Hepatocyte (in vitro differentiated cells): ENCODE measurements at places on chromosomes 3 and 15. TPM values are rescaled to one million over a fixed set of nuclear protein-coding genes. Genes with fewer than 3 reads are reported as not detected.

Gene IL20RB
- 0.48 and 0.50 TPM in 2 replicates for total RNA-seq

Gene SERPINI2
- not detected in 2 replicates for total RNA-seq

Gene PIF1
- 0.76 and 1.5 TPM in 2 replicates for total RNA-seq

Gene TMEM115
- total RNA-seq: 49.3 and 63.0 TPM in 2 replicates

- no peaks in the 10 kb centered on the region for H3K36me3 ChIP-seq
- peak overlapping the region; percentile 70 for H3K27ac ChIP-seq
- H3K4me1 ChIP-seq: no peaks in the 10 kb centered on the region
- DNase-seq: no peak
Observed at GRCh38 chr3:55474213-55474632, 12.9 kb downstream of the WNT5A start.

DNA sequence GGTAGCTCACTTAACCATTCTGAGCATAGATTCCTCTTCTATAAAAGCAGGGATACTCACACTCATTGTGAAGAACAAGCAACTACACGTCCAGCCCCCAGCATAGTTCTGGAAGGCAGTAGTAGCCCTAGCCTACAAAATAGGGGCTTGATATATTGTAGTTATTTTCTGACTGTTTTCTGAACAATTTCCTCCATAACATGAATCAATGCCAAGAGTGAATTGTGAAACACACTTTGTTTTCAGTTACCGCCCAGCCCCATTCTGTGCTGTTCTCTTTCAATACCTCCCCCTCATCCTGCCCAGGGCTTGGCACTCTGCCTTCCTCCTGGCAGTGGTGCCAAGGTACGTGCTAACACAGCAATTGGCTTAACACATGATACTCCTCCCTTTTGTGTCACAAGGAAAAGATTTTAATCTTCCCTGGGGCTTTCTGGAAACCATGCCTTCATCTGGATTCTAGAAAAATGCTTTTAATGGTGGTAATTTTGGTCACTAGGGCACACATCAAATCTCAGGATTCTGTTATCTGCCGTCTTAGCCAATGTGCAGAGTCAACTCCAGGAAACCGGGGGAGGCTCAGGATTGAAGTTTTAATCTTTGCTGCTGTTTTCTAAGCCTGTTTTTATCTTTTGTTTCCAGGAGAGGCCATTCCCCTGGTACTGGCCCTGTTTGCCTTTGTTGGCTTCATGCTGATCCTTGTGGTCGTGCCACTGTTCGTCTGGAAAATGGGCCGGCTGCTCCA, 37.2 kb downstream of the IL20RB start:
- DNase-seq: no peak
- no peak overlapping the region for H3K27ac ChIP-seq
- H3K4me1 ChIP-seq: no peaks in the 10 kb centered on the region

- peaks cover 5% of the 10 kb centered on the region for H3K4me1 ChIP-seq
- H3K27me3 ChIP-seq: no peaks in the 10 kb centered on the region
- no peaks in the 10 kb centered on the region for H3K36me3 ChIP-seq
- DNase-seq: peak; percentile 64
- peak overlapping the region; percentile 81 for H3K27ac ChIP-seq
Observed at GRCh38 chr3:150286390-150287147, 121.5 kb upstream of the TSC22D2 start.

GRCh38 chr15:80840182-80841130, 61.3 kb downstream of the CEMIP start:
- H3K27me3 ChIP-seq: no peaks in the 10 kb centered on the region
- H3K4me3 ChIP-seq: no peak overlapping the region
- DNase-seq: no peak
- no peak overlapping the region for H3K27ac ChIP-seq
- peaks cover 8% of the 10 kb centered on the region for H3K4me1 ChIP-seq

GRCh38 chr15:91967935-91968606, 114.6 kb downstream of the SLCO3A1 start:
- no peaks in the 10 kb centered on the region for H3K4me1 ChIP-seq
- H3K27me3 ChIP-seq: no peaks in the 10 kb centered on the region
- no peak for DNase-seq
- no peaks in the 10 kb centered on the region for H3K36me3 ChIP-seq

DNA sequence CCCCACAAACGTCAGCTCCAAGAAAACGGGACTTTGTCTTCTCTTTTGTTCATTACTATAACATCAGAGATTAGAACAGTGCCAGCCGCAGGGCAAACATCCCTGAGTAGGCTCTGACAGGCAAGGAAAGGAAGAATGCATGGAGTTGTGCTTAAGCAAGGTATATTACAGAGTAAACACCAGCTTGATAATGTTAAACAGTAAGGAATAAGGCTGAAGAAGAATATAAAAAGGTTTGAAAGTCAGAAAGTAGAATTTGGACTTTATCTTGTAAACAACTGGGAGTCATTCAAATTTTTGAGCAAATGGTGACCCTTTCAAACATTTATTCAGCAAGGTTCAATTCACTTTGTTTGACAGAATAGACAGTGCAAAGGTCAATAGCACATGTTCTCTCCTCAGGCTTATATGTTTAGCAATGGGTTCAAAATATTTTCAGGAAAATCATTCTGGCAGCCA, 11.0 kb downstream of the GABPB1 start:
- no peak overlapping the region for H3K4me3 ChIP-seq
- H3K36me3 ChIP-seq: no peaks in the 10 kb centered on the region
- H3K4me1 ChIP-seq: peaks cover 9% of the 10 kb centered on the region
- peak; percentile 61 for DNase-seq
- H3K27ac ChIP-seq: peak overlapping the region; percentile 83
- H3K27me3 ChIP-seq: no peaks in the 10 kb centered on the region

DNA sequence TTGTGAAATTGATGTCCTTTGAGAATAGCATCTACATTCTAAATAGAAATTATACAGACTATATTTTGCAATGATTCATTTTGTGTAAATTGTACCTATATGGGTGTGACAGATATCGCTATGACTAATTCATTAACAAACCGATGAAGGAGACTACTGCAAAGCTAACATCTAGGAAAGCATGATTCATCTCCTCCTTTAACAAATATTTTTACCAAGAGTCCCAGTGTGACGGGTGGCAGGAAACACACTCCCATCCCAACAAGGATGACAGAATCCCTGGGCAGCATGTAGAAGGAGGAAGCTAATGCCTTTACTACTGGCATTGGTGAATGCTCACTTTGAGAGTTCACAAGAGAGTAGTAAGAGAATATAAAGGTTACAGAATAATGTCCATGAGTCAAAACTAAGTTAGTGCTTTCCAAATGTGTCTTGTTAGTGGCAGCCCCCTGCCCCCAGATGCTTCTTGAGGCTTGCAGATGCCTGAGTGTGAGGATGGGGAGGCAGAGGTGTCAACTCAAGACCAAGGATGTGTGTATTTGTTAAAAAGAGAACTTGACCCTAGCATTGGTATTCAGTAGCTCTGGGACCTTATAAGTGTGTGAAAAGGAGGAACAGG, 180.6 kb downstream of the FMN1 start:
- H3K27ac ChIP-seq: no peak overlapping the region
- no peak overlapping the region for H3K4me3 ChIP-seq
- no peaks in the 10 kb centered on the region for H3K36me3 ChIP-seq
- H3K4me1 ChIP-seq: no peaks in the 10 kb centered on the region
- DNase-seq: no peak
- no peaks in the 10 kb centered on the region for H3K27me3 ChIP-seq

DNA sequence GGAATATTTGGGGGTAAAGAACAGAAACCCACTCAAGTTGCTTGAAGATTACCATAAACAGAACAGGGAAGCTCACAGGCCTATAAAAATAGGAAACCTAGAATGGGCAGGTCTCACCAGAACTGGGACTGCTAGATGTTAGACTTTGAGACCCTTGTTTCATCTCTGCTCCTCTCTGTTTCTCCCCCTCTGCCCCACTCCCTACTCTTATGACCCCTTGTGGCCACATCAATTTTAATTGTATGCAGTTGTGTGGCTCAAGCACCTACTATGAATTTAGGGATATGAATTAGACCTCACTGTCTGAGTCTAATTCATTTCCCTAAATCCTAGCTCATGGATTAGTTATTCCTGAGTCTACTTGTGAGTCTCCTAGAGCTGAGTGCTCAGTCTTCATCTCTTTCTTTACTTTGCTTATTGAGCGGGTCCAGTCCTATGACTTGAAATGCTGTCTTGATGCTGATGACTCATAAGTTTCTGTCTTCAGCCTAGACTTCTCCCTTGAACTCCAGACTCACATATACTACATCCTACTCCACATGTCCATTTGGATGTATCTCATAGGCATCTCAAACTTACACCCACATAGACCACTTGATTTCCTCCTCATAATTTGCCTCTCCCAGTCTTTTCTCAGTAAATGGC, 78.7 kb downstream of the ITPR1 start:
- no peaks in the 10 kb centered on the region for H3K4me1 ChIP-seq
- DNase-seq: no peak
- H3K27ac ChIP-seq: no peak overlapping the region
- no peak overlapping the region for H3K4me3 ChIP-seq

- peaks cover 5% of the 10 kb centered on the region for H3K36me3 ChIP-seq
- no peak overlapping the region for H3K4me3 ChIP-seq
- H3K27me3 ChIP-seq: no peaks in the 10 kb centered on the region
- no peaks in the 10 kb centered on the region for H3K4me1 ChIP-seq
- no peak overlapping the region for H3K27ac ChIP-seq
Observed at GRCh38 chr15:30953731-30954378, 37.6 kb downstream of the MTMR10 start.

- peaks cover 7% of the 10 kb centered on the region for H3K4me1 ChIP-seq
- no peaks in the 10 kb centered on the region for H3K27me3 ChIP-seq
- H3K27ac ChIP-seq: no peak overlapping the region
- no peaks in the 10 kb centered on the region for H3K36me3 ChIP-seq
Observed at GRCh38 chr15:75348562-75349350, 1.9 kb downstream of the NEIL1 start.

DNA sequence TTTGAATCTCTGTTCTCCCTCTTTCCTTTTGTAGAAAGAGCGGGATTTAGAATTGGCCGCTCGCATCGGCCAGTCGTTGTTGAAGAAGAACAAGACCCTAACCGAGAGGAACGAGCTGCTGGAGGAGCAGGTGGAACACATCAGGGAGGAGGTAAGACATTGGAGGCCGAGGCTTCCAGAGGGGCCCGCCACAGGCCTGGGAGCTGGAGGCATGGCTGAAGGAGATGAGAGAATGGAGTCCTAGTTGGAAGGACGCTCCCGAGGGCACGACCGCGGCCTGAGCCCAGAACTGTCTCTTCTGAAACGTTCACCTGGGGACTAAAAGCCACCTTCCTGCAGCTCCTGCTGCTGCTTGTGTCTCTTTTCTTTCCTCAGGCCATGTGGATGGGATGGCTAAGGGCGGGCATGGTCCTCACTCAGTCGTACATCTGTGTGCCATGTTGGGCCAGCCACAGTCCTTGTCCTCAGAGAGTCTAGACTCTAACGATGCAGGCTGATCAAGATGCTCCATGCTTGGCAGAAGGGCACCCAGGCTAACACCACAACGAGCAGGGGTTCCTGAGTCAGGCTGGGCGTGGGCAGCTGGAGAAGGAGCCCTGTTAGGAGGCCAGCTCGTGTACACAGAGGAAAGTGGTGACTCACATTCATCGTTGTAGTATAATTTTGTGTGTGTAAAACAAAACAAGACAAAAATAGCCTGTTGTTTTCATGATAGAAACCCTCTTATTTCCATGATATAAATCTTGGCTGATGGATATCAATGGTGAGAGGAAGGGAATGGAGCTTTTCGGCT, 81.1 kb downstream of the CCK start:
- no peak for DNase-seq
- H3K27ac ChIP-seq: no peak overlapping the region
- no peak overlapping the region for H3K4me3 ChIP-seq

DNA sequence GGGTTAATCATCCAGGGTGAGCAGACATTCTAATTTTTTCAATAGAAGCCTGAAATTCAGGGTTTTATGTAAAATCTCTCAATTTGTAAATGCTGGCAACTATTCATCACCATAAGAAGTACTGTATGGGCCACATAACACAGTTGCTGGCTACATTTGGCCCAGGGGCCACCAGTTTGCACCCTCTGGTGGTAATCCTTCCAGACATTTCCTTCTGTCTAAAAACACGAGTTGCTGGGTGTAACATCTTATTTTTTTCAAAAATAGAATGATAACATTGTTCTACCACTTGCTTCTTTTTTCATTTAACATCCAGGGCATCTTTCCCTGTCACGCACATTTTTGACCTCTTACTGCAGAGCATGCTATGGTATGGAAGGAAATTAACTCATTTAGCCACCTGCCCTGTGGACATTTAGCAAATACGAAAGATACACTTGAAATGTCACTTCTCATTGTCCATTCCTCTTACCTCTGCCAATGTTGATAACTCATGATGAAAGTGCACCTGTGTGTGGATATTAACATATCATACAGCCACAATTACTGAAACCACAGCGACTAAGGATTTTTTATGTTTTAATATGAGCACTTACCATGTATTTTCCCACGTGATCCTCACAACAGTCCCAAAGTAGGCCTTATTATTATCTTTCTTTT, 117.5 kb upstream of the ARHGEF3 start:
- H3K4me1 ChIP-seq: peaks cover 26% of the 10 kb centered on the region
- H3K27ac ChIP-seq: no peak overlapping the region
- H3K27me3 ChIP-seq: no peaks in the 10 kb centered on the region
- no peak for DNase-seq

DNA sequence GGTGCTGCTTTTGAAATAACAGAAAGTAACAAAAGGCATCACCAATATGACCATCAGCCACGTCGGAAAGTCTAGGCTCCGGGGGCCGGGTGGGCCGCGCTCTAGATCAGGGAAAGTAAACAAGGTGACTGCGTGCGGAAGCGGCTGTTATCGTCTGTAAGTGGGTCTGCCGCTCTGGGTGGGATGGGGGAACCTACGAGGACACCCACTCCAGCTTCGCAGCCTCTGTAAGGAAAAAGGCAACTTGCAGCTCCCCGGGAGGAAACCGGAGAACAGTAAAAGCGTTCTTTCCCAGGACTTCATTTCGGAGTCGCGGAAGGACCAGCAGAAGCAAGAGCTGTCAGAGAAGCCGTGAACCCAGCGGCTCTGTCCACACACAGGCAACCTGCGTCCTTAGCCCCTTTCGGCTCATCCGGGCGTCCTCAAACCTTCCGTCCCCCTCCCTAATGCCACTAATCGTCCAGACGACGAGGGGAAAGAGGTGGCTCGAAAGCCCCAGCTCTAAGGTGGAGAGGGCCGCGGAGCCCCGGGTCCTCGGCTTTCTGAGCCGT, 461 bp downstream of the XRN1 start:
- H3K4me3 ChIP-seq: peak overlapping the region; percentile 67
- peaks cover 11% of the 10 kb centered on the region for H3K4me1 ChIP-seq
- peak; percentile 59 for DNase-seq
- H3K27ac ChIP-seq: peak overlapping the region; percentile 98
- no peaks in the 10 kb centered on the region for H3K36me3 ChIP-seq

DNA sequence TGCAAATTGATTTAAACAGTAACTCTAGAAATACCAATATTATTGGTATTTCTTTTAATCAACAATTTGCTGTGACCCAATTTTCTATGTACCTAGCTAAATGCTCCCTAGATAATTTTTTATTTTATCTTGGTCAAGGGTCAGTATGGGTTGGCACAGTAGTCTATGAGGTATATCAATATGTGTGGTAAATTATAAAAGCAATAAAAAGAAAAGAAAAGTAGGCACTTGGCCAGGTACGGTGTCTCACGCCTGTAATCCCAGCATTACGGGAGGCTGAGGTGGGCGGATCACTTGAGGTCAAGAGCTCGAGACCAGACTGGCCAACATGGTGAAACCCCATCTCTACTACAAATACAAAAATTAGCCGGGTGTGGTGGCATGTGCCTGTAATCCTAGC, 34.0 kb upstream of the STIMATE start:
- H3K36me3 ChIP-seq: no peaks in the 10 kb centered on the region
- no peaks in the 10 kb centered on the region for H3K27me3 ChIP-seq
- no peak overlapping the region for H3K4me3 ChIP-seq
- H3K27ac ChIP-seq: no peak overlapping the region
- H3K4me1 ChIP-seq: no peaks in the 10 kb centered on the region
